ENCODE measurements at places on chromosomes 12 and 14.

DNA sequence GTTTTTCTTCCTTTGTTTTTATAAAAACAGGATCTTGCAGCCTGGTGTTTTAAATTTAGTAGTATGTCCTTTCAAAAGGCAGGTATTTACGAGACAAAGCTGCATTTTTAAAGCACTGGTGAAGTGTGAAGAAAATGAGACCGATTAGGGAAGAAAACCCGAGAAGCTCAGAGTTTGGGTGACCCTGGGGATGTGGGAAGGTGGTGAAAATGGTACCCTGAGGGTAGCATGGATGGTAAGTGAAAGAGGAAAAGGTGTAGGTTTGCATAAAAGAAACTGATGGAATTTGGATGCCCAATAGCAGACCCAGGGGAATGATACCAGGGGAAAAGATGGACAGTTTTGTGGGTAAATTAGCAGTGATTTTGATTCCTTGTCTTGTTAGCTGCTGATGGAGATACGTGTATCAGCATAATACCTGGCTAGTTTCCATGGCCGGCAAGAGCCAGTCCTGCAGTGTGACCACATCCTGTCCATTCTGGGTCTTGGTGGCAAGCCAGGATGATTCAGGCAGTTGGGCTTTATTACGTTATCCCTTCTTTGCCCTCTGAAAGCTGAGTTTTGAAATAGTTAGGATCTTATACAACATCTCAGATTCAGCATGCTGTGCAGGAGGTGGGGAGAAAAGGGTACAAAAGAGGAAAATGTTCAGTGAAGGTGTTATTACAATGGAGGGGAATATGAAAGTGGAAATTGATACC lies 8.9 kb downstream of the BICD1 start:
- no peak for DNase-seq

GRCh38 chr12:25810683-25811082 lies 147.8 kb upstream of the RASSF8 start:
- DNase-seq: no peak

- no peak for DNase-seq
Observed at GRCh38 chr14:76235628-76236027, 83.9 kb downstream of the GPATCH2L start.

DNA sequence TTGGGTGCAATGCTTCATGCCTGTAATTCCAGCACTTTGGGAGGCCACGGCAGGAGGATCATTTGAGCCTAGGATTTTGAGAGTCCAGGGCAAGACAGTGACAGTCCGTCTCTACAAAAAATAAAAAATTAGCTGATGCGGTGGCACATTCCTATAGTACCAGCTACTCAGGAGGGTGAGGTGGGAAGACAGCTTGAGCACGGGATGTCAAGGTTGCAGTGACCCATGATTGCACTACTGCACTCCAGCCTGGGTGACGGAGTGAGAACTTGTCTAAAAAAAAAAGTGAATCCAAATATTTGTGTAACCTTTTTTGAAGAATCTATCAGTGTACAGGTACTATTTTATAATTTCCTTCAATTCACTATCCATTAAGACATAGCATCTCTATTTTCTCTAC lies 112.5 kb downstream of the DENND5B start:
- no peak for DNase-seq

Measured in mesendoderm (in vitro differentiated cells).